Neural progenitor cell (in vitro differentiated cells): ENCODE measurements at places on chromosomes 12 and 14.

GRCh38 chr12:118377021-118377883 is 897 bp downstream of the SUDS3 start:
- DNase-seq = peak; percentile 2

- DNase-seq = peak; percentile 92
Observed at GRCh38 chr12:71685914-71686657, at the start of gene TMEM19. Gene TMEM19, plus strand, starts transcription at chr12:71686082. Its CDS starts 599 bp downstream, at chr12:71686681.

DNA sequence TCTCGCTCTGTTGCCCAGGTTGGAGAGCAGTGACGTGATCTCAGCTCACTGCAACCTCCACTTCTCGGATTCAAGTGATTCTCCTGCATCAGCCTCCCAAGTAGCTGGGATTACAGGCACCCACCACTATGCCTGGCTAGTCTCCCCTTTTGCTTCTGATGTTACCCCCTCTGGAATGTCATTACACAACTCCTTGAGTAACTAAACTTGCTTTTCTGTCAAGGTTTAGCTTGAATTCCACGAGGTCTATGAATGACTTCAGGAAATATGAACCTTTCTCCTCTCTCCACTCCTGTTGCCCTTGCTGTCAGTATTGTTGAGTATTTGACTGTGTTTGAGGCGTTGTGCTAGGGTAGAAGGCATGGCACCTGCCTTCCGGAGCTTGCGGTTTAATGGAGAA is 16.8 kb upstream of the RTRAF start:
- DNase-seq = no peak

- no peak for DNase-seq
Observed at GRCh38 chr14:97100306-97100705, 303.1 kb downstream of the VRK1 start.

DNA sequence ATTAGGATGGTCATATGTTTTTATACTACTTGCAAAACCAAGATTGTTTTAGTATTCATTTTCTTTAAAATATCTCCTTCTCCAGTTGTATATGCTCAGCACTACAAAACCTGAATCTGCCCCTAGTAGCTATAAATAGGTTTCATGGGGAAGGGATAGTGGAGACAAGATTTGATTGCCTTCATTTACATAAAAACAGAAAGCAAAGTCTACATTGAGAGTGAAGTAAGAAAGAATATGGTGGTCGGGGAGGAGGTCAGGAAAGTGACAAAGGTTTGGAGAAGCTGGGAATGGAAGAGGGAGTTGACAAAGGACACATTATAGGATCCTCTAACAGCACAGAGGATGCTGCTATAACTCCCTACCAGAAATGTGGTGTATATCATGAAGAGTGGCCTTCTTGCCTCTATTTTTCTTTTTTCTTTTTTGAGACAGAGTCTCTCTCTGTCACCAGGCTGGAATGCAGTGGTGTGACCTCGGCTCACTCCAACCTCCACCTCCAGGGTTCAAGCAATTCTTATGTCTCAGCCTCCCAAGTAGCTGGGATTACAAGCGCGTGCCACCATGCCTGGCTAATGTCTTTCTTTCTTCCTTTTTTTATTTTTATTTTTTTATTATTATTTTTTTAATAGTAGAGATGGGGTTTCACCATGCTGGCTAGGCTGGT is 6.6 kb upstream of the LRP6 start:
- DNase-seq = no peak

- DNase-seq = no peak
Observed at GRCh38 chr14:94110552-94111181, at the start of gene IFI27. Gene IFI27, plus strand, starts transcription at chr14:94110736.

DNA sequence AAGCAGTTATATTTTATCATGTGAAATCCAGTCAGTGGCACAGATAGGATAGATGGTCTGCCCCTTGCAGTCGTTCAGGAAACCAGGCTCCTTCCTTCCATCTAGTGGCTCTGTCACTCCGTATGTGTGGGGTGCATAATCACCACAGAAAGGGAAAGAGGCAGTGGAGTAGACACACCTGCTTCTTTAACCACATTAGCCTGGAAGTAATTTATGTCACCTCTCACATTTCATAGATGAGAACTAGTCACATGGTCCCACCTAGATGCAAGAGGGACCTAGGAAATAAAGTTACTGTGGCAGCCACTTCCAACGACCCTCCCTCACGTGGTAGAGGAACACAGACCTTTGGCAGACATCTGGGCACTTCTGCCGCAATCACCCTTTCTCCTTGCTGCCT is 14.2 kb upstream of the RNU6-8 start:
- DNase-seq = no peak

DNA sequence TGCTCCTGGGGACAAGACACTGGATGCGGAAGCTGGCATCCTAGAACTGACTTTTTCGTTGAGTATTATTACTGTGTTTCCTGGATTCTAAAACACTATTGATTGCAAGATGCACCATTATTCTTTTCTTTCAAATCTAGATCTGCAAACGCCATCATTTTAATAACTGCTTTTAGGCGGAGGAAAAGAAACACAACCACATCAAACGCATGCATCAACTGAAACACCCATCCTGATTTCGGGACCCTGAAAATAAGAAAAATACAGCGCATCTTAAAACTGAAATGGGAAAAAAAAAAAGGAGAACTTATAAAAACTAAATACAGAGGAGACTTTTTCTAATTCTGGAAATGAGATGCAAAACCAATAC is 103.7 kb upstream of the MAX start:
- DNase-seq = no peak

GRCh38 chr12:131901431-131902331 is 7.3 kb downstream of the ULK1 start:
- no peak for DNase-seq

DNA sequence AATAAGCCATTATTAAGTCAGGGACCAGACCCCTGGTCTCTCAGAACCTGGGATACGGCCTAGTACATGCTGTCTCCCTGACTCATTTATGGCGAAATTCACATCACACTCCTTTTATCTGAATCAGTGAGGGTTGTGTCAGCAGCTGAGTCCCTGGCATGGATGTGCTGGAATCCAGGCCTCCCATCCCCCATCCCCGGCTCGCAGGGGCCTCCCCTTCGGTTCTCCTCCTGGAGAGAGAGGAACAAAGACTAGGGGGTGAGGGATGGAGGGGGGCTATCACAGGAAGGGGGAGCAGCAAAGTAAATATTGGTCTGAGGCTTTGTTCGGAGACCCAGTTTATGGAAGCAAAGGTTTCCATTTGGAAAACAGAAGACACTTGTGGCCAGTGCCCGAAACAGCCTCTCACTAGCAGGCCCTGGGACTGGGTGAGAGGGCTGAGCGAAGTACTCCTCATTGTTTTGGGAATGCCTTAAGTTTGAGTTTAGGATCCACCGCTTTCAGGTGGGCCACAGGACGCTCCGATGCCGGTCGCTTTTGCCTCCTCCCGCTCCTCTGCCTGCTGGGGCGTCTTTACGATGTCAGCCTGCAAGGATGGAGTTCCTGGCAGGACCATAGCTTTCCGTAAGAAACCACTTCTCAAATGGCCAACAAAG is 145.0 kb downstream of the PRKCH start:
- DNase-seq = peak; percentile 60

DNA sequence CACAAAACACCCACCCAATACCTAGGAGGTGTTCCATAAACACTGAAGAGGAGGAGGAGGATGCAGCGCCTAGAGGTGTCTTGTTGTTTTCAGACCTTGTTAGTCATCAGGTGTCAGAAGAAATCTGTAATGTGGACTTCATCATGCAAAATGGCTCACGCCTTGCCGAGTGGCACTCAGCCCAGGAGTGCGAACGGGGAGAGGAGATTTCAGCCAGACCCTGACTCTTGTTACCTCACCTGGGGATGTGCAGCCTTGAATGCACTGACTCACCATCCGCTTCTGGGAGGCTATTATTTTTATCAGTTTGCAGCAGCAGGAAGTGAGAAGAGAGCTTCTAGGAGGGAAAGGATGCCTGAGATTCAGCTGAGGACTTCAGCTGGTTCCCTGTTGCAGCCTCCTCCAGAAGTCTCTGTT is 48.2 kb upstream of the PLXNC1 start:
- no peak for DNase-seq

DNA sequence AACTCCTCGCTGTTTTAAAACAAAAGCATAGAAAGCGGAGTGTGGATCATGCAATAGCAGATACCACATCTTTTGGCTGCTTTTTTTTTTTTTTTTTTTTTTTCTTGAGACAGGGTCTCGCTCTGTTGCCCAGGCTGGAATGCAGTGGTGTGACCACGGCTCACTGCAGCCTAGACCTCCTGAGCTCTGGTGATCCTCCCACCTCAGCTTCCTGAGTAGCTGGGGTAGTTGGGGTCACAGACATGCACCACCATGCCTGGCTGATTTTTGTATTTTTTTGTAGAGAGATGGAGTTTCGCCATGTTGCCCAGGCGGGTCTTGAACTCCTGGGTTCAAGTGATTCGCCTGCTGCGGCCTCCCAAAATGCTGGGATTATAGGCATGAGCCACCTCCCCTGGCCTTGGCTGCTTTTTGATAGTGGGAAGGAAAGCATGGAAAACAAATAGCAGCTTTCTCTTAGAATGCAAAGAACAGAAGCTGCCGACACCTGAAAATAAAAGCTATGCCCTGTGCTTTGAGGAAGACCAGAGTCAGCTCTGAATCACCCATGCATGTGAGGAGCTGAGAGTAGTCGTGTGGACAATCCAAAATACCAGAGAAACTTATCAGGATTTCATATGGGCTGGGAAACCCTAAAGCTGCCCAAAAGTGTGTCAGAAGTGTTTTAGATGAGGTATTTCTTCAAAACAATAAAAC is 3.6 kb upstream of the ELK3 start:
- no peak for DNase-seq

- no peak for DNase-seq
Observed at GRCh38 chr14:76717508-76718290, 43.6 kb upstream of the VASH1 start.

DNA sequence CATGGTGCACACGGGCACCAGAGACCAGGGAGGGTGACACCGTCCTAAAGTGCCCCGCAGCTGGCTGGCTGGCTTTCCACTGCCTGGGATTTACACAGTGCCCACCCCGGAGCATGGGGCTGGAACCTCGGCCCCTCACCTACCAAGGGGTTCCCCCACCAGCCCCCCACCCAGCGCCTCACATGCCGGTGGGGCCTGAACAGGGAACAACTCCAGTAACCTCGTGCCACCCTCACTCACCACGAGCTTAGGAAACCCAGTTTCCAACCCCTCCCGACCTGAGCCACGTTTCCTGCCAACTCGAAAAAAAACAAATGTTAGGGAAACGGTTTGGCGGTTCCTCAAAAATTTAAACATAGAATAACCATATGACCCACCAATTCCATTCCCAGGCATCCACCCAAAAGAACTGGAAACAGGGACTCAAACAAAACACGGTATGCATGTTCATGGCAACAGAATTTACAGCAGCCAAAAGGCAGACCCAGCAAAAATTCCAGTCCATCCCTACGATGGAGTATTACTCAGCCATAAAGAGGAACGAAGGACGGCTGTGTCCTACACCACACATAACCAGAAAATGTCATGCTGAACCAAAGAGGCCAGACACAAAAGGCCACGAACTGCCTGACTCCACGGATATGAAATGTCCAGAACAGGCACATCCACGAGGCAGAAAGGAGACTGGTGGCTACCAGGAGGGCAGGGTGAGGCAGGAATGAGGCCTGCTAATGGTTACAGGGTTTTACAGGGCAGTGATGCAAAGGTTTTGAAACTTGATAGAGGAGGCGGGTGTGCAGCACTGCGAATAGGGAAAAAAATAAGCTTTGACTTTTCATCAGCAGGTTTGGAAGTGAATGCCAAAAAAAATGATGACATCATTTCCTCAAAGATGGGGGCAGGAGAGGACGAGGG is 68.9 kb downstream of the NCOR2 start:
- DNase-seq = no peak

- no peak for DNase-seq
Observed at GRCh38 chr12:104604995-104605675, 148.4 kb downstream of the CHST11 start.

DNA sequence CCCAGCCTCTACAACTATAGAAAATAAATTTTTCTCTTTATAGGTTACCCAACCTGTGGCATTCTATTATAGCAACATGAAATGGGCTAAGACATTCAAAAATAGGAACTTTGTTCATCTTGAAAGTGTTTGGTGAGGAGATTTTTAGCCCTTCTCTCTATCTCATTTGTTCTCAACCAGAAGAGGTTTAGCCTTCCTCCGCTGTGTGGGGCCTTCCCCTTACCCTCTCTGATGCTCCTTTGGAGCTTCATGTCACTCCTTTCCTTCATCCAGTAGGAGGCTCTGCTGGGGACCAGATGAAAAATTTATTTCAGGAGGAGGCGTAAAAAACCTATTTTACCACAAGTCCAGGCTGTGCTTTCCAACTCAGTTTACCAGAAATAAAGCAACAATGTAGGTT is 94.1 kb downstream of the RTN1 start:
- no peak for DNase-seq

- peak; percentile 55 for DNase-seq
Observed at GRCh38 chr12:1391722-1392121, 202.7 kb downstream of the FBXL14 start.

GRCh38 chr14:75896341-75896740 is 85.5 kb downstream of the TGFB3 start:
- no peak for DNase-seq

- no peak for DNase-seq
Observed at GRCh38 chr14:53144244-53144643, 8.9 kb downstream of the DDHD1 start.

- DNase-seq = no peak
Observed at GRCh38 chr12:25106818-25107217, 88.1 kb downstream of the DNAI7 start.

DNA sequence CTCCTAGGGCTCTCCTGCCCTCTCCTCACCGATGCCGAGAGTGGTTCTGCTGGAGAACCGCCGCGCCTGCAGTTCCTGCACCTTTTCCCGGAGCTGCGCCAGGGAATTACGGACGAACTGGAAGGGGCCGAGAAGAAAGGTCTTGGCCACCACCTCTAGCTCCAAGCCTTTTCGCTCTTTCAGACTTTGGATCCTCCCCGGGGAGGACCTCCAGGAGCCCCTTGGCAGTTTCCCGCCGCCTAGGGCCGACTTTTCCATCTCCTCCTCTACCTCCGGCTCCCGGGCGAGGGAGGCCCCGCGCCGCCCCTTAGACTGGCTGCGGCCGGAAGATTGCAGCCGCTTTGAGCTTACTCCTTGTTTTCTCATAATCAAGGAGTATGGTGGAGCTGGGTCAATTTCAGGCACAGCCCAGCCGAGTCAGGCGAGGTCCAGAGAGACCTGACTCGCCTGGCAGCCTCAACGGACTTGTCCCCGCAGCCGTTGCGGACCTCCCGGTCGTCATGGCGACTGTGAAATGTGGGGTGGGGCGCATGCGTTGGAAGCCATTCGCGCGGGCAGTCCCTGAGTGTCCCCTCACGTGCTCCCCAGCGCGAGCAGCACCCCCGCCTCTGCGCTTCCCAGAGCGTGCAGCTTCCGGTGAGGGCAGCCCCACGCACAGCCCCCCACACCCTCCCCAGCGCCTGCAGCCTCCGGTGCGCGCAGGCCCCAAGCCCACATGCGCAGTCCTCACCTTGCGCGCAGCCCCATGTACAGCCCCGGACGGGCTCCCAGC is at the start of gene DPY19L2:
DPY19L2 (minus strand) TSS at position 466 of the 772 bp plus-strand sequence; CDS start at position 366, 100 bp downstream.
- peak; percentile 84 for DNase-seq

DNA sequence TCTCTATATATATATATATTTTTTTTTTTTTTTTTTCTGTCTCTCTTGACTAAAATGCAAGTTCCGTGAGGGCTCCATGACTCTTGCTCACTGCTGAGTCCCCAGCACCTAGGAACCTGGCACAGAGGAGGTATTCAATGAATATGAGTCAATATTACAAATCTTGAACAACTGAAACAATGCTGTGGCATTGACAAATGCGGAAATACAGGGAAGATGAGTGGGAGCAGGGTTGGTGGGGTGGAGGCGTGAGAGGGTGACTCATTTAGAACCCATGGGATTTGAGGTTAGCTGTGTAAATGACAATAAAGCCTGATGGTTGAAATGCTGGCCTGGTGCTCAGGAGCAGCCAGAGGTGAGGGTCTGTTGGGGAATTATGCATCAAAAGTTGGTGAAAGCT is 121.7 kb upstream of the FUT8 start:
- no peak for DNase-seq

- no peak for DNase-seq
Observed at GRCh38 chr14:99699085-99699760, 15.1 kb downstream of the CYP46A1 start.
